ENCODE measurements at places on chromosomes 4 and X.

DNA sequence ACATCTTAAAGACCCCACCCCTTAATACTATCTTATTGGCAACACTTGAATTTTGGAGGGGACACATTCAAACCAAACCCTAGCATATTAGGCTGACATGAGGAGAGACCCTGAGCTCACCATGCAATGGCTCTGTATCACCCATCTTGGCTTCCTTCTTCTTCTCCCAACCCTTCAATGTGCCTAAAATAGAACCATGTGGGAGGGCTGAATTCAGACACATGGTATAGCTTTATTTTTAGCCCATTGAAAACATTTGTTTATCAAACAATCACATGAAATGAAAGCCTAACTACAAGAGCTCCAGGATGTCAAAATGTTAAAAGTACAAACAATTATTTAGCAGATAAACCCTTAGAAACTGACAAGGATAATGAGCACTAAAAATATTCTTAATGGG lies 81.6 kb downstream of the RASL11B start:
- DNase-seq: no peak

DNA sequence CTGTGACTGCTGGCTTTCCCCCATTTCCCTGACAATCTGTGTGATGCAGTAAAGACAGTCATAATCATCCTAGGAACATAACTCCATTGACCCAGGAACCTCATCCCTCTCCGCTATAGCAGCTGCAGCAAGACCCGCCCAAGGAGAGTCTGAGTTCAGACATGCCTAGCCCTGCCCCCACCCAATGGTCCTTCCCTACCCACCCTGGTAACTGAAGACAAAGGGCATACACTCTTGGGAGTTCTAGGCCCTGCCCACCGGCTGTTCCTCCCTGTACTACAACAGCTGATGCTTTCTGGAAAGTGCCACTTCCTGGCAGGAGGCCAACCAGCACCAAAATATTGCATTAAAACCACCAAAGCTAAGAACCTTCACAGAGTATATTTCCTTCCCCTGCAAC lies 1035.6 kb downstream of the C4orf33 start:
- DNase-seq: no peak

GRCh38 chr4:143241892-143242291 lies 57.2 kb downstream of the USP38 start:
- peak; percentile 24 for DNase-seq

DNA sequence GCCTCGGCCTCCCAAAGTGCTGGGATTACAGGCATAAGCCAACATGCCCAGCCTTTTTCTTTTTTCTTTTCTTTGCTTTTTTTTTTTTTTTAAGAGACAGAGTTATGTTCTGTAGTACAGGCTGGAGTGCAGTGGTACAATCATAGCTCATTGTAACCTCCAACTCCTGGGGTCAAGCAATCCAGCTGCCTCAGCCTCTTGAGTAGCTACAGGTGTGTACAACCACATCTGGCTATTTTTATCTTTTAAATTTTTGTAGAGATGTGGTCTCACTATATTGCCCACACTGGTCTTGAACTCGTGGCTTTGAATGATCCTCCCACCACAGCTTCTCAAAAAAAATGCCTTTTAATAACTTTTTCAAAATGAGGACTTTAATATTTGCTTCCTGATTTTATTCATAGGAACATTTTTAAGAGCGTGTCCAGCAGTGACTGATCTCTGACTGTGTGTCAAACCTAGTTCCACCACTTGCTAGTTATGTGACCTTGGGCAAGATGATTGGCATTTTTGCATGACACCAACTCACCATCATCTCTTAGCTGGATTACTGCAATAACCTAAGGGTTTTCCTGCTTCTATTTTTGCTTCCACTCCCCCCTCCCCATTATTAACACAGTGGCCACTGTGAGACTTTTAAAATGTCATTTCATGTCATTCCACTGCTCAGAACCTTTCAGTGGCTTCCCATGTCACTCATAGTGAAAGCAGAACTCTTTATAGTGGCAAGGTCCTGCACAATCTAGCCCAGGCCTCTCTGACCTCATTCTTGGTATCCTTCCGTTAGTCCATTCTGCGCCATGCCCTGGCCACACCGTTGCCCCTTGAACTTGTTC lies 4.5 kb upstream of the TNIP3 start:
- DNase-seq: no peak

DNA sequence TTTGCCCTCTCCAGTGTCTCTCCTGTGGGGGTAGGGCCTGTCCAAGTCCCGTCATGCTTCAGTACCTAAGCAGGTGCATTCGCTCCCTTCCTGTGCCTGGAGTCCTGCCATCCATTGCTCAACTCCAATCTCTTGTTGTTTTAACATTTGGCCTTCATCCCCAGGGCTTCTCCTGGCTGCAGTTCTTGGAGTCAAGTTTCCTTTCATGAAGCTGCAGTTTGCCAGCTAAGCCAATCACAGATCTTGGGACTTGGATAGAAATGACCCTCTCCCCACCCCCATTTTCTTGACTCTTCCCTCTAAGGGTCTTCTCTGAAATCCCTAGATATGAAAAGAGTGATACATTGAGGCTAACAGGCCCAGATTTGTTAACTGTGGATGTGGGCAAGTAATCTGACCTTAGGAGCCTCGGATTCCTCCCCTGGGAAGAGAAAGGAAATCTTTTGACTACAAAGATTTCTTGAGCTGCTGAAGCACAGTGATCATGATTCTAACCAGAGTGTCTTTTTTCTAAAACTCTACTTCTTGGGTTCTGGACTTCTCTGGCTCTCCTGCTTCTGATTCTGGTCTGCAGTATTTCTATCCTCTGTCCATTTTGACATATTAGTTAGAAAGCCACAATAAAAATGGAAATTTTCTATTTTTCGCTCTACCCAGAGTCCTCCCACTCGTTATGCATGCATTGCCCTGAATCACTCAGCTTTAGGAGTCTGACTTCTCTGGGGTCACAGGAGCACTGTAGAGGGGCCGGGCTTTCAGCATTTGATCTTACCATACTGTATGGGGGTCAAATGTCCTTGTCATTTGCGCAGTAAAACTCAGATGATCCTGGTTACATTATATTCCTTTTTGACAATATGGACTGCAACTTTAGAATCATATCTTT lies 61.0 kb downstream of the CHRNA9 start:
- peak; percentile 98 for DNase-seq

DNA sequence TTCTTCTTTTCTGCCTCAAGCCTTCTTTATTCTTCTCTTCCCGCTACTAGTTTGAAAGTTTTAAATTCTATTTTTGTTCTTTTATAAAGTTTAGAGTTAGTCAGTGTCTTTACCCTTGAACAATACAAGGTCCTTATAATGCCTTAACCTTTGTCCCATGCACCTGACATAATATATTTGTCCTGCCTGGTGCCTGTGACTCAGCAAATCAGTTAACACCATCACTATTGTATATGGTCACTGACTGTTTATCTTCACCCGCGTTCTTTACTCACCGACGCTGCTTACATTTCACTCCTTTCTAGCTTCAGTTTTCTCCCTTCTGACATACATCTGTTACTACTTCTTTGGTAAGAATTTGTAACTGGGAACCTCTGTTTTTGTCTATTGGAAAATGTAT lies 5.7 kb downstream of the SMIM20 start:
- no peak for DNase-seq

GRCh38 chr4:53232371-53232770 lies 133.5 kb downstream of the SCFD2 start:
- no peak for DNase-seq
